Bronchial smooth muscle cell (primary cell): ENCODE measurements at places on chromosomes 3 and 15. TPM values are rescaled to one million over a fixed set of nuclear protein-coding genes. Genes with fewer than 3 reads are reported as not detected.

P2RY1 gene
- total RNA-seq: 0.26 and 2.5 TPM in 2 replicates

DHFR2 gene
- 4.9 and 5.5 TPM in 2 replicates for total RNA-seq

ROPN1 gene
- total RNA-seq: not detected in 2 replicates

LRRIQ4 gene
- total RNA-seq: not detected in 2 replicates

GALNT15 gene
- 16.0 and 27.0 TPM in 2 replicates for total RNA-seq

KBTBD13 gene
- not detected in 2 replicates for total RNA-seq

HSPBAP1 gene
- 6.2 and 6.8 TPM in 2 replicates for total RNA-seq

PATL2 gene
- total RNA-seq: 1.4 and 1.6 TPM in 2 replicates

ZPLD1 gene
- total RNA-seq: under 0.01 TPM in 2 replicates

ARNT2 gene
- 1.3 and 3.9 TPM in 2 replicates for total RNA-seq

CHAC1 gene
- total RNA-seq: 2.7 and 4.4 TPM in 2 replicates

ZCWPW2 gene
- 0.69 and 1.1 TPM in 2 replicates for total RNA-seq

GPR15 gene
- total RNA-seq: not detected in 2 replicates

C2CD4B gene
- not detected in 2 replicates for total RNA-seq

PLA2G4E gene
- not detected in 2 replicates for total RNA-seq

AMT gene
- 2.5 and 4.4 TPM in 2 replicates for total RNA-seq

CCDC191 gene
- total RNA-seq: 1.7 and 2.7 TPM in 2 replicates

WNT5A gene
- total RNA-seq: 7.3 and 16.4 TPM in 2 replicates

FANCD2OS gene
- not detected in 2 replicates for total RNA-seq

P2RY12 gene
- 0.09 and 0.16 TPM in 2 replicates for total RNA-seq

EIF4E3 gene
- total RNA-seq: 0.63 and 1.1 TPM in 2 replicates

TEX55 gene
- total RNA-seq: not detected in 2 replicates

FES gene
- total RNA-seq: 30.7 and 52.2 TPM in 2 replicates

FEZF2 gene
- total RNA-seq: not detected in 2 replicates

TLR9 gene
- total RNA-seq: under 0.01 and 0.09 TPM in 2 replicates

ASB14 gene
- 0.17 TPM in 1 of 2 replicates, not detected in the other for total RNA-seq

ATP13A5 gene
- total RNA-seq: not detected in 2 replicates

DPPA4 gene
- not detected in 2 replicates for total RNA-seq

AHSG gene
- not detected in 2 replicates for total RNA-seq

LNP1 gene
- total RNA-seq: 3.9 and 4.6 TPM in 2 replicates

KLHL40 gene
- 0.09 TPM in 1 of 2 replicates, not detected in the other for total RNA-seq

PRICKLE2 gene
- total RNA-seq: 24.9 and 34.5 TPM in 2 replicates

TERC gene
- total RNA-seq: 19.6 and 290 TPM in 2 replicates

MESP2 gene
- 0.52 and 1.9 TPM in 2 replicates for total RNA-seq

VGLL3 gene
- total RNA-seq: 6.2 and 10.9 TPM in 2 replicates

ST3GAL6 gene
- total RNA-seq: 1.3 TPM in 2 replicates

ACAD11 gene
- total RNA-seq: 39.2 and 51.5 TPM in 2 replicates

CORO2B gene
- 10.1 and 24.6 TPM in 2 replicates for total RNA-seq

TRH gene
- total RNA-seq: not detected in 2 replicates

HEXA gene
- 74.7 and 92.7 TPM in 2 replicates for total RNA-seq

GOLGA6L10 gene
- 0.86 and 1.1 TPM in 2 replicates for total RNA-seq

THAP10 gene
- 1.3 and 1.5 TPM in 2 replicates for total RNA-seq

LTF gene
- not detected in 2 replicates for total RNA-seq

USF3 gene
- total RNA-seq: 4.1 and 4.4 TPM in 2 replicates

LRRN1 gene
- 0.16 TPM in 1 of 2 replicates, not detected in the other for total RNA-seq

RBSN gene
- total RNA-seq: 19.2 and 23.6 TPM in 2 replicates

DUOX2 gene
- total RNA-seq: under 0.01 TPM in 2 replicates

FBXO40 gene
- total RNA-seq: not detected in 2 replicates

TMIE gene
- not detected in 2 replicates for total RNA-seq

MAP1A gene
- total RNA-seq: 42.0 and 53.7 TPM in 2 replicates

IL17RE gene
- 0.52 and 0.63 TPM in 2 replicates for total RNA-seq

CRABP1 gene
- total RNA-seq: not detected in 2 replicates

NIT2 gene
- 5.2 and 9.9 TPM in 2 replicates for total RNA-seq

ACP3 gene
- total RNA-seq: 0.26 and 1.4 TPM in 2 replicates

SERPINI2 gene
- total RNA-seq: not detected in 2 replicates

CA12 gene
- total RNA-seq: 47.5 and 101 TPM in 2 replicates

GNAT1 gene
- not detected in 2 replicates for total RNA-seq

FANCI gene
- total RNA-seq: 4.2 and 8.0 TPM in 2 replicates
